Pulmonary artery endothelial cell (primary cell): ENCODE measurements at places on chromosomes 6 and 20. TPM values are rescaled to one million over a fixed set of nuclear protein-coding genes. Genes with fewer than 3 reads are reported as not detected.

DNA sequence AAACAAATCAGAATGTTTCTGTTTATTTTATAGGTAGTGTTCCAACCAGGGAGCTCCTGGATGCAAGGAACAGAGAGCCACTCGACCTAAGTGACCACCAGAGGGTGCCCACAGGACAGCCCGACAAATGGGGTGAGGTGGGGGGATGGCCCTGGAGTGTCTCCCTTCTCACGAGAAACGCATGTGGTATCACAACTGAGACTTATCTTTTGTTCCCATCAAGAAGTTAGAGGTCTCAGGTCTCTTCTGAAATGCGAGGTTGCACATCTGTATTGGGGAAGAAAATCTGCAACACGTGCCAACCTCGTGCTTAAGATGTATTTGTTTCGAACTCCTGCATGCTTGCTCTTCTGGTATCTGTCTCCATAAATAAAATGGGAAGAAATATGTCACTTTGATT, 104.0 kb downstream of the ISM1 start:
- no peak for DNase-seq

DNA sequence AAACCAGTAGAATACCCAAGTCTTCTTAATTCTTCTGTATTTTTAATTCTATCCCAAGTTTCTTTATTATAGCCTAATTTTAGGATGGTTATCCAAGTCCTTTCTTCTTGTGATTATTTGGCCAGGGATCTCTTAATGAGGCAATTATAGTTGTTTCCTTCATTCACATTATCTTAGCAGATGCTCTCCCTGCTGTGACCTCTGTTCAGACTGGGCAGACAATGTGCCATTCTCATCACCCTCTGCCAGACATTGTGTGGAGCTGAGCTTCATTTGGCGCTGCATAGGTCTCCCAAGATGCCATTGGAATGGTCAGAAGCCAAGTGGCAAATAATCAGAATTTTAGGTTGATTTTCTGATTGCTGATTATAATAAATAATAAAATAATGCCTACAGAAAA, 79.4 kb downstream of the LIN28B start:
- no peak for DNase-seq

DNA sequence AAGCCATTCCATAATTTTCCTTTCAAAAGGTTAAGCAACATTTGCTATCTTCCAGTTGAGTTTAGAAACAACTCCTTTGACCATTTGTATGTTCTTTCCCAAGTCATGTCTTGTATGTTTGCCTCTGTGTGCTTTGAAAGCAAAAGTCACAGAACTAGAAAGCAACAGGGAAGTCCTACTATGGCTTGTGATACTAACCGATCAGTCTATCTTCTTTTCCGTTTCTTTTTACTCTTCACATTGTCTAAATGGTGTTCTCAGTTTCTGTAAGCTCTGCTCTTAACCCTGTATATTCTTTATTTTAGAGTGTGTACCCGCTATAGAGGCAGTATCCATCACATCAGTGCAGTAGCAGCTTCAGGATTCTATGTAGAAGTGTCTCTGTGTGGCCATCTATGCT, 32.9 kb downstream of the TMEM244 start:
- no peak for DNase-seq

DNA sequence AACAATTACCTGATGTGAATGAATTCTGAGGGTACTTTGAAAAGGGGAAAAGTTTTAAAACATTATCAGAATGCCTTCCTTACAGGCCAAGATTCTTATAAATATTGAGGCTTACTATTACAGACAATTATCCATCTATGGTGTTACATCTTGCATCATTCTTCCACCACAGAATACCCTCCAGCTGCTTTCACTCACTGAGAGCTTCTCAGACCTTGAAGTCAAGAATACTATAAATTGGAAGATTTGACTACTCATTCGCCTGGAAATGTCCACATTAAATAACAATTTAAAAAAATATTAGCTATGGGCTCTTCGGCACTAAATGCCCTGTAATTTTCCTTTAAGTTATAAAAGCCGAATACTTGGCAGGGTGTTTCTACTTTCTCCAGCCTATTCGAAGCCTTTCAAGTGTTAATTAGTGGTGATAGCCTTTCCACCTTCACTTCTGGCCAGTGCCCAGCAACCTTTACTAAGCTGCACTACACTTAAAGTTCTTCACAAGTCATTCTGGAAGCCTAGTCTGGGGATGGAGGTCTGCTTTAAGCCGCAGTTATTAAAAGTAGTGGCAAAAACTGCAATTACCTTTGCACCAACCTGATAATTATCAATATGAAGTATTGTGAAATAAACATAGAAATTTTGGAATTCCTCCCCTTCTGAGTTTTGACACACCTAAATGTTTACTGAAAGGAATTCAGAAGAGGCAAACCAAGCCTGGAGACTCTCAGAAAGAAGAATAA, 100.9 kb downstream of the BMP5 start:
- no peak for DNase-seq

DNA sequence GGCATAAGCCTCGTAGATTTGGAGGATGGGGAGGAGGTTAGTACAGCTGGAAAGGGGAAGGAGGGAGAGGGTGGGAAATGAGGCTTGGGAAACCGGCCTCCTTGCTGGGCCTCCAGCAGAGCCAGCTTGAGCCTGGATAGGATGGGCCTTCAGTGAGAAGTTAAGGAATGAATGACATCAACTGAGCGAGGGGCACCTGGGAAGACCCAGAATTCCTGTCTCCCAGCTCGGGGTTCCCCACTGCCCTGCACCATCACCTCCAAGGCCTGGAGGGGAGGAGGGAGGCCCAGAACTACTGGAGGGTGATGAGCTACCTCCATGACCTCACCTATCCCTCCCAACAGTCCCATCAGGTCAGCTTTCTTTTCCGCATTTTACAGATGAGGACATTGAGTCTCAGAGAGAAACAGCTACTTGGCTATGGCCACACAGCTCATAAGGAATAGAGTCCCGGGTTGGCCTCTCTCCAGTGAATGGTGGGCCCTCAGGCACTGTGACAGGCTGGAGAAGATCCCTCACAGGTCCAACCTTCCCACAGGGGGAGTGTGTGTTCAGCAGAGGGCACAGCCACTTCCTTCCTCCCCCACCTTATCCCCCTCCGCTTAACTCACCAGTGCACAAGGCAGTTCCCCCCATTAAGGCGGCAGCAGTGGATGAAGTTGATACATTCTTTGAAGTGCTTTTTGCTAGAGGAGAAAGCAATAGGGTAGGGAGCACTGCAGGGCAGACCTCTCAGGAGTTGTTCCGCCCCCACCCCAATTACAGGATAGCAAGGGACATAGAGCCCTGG, 6.8 kb downstream of the DUSP15 start:
- DNase-seq = no peak

Gene XKR7
- total RNA-seq = not detected in 2 replicates

Gene CDH22
- total RNA-seq = not detected in 2 replicates
